ENCODE measurements at places on chromosomes 11 and 22. TPM values are rescaled to one million over a fixed set of nuclear protein-coding genes. Genes with fewer than 3 reads are reported as not detected.

DNA sequence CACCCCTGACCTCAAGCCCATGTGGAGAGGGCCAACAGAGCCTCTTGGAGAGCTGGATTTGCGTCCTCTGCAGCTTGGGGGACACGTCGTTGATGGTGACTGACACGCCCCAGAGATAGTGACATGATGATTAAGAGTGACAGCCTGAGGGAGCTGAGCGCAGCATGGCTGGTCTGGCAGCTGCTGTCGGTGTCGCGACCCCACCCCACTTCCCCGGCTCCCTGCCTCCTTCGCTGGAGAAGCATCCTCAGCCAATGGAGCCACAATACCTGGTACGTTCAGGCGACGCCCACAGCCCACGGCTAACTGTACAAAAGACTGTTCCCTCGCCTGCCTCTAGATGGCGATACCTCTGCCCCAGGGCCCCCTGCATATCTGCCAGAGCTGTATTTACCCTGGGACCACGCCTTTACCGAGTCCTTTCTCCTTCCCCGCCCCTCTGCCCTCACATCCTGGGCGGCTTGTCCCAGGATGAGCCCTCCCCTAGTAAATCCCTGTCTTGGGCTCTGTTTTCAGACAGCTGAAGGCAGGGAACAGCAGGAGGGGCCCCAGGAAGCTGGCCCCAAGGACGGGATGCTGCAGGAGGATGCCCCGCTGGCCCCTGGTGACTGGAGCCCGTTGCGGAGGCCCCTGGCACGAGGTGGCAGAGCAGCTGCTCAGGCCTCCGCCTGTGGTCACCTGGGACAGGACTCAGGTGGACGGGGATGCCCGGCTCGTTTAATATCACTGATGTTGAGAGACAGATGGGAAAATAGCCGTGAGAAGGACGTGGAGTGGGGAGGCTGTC is 90.6 kb downstream of the RPS6KA4 start:
- peak; percentile 54 for DNase-seq
- H3K4me1 ChIP-seq = peaks cover 11% of the 10 kb centered on the region
- no peak overlapping the region for H3K27ac ChIP-seq
- H3K36me3 ChIP-seq = no peaks in the 10 kb centered on the region
- peak overlapping the region; percentile 19 for H3K4me3 ChIP-seq

GRCh38 chr11:102837156-102837555 is 6.3 kb downstream of the MMP3 start:
- H3K4me3 ChIP-seq = no peak overlapping the region
- DNase-seq = no peak
- no peaks in the 10 kb centered on the region for H3K36me3 ChIP-seq
- no peaks in the 10 kb centered on the region for H3K27me3 ChIP-seq

GRCh38 chr22:24106385-24107381 is 74.6 kb upstream of the SUSD2 start:
- peaks cover 13% of the 10 kb centered on the region for H3K36me3 ChIP-seq
- no peak overlapping the region for H3K4me3 ChIP-seq
- DNase-seq = peak; percentile 12
- H3K4me1 ChIP-seq = peaks cover 15% of the 10 kb centered on the region

DNA sequence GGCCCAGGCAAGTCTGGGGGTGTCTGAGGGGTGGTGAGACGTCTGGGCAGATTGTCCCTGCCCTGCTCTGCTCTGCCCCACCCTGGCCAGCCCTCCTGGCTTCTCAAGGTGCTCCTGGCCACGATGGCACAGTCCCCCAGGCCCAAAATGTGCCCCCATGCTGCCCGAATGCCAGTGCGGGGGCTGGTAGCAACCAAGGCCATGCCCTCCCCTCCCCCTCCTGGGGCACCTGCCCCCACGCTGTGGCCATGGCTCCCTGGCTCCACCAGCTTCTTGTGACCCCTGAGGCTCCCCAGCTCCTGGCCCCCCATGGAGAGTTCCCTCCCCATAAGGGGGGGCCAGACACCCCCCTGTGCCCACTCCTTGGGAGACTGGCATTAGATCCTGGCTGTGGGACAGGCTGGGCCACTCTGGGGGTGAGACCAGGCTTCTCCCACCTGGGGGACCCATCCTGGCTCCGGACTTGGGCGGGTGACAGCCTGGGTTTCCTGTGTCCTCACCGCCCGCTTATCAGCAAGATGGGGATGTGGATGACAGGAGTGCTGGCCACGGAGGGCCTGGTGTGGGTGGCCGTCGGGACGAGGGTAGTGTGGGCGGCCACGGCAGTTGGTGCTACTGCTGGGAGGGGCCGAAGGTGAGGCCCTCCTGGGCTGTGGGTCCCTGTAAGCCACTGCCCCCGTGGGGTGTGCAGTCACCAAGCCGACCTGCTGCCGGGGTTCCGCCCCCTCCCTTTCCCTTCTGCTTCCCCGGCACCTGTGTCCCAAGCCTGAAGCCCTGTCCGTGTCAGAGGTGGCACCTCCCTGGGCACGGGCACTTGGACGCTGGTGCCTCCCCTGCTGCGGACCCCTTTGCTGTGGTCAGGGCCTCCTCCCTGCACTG is 15.9 kb upstream of the MUC6 start:
- no peaks in the 10 kb centered on the region for H3K27me3 ChIP-seq
- no peak overlapping the region for H3K27ac ChIP-seq
- no peaks in the 10 kb centered on the region for H3K36me3 ChIP-seq
- peaks cover 4% of the 10 kb centered on the region for H3K4me1 ChIP-seq

DNA sequence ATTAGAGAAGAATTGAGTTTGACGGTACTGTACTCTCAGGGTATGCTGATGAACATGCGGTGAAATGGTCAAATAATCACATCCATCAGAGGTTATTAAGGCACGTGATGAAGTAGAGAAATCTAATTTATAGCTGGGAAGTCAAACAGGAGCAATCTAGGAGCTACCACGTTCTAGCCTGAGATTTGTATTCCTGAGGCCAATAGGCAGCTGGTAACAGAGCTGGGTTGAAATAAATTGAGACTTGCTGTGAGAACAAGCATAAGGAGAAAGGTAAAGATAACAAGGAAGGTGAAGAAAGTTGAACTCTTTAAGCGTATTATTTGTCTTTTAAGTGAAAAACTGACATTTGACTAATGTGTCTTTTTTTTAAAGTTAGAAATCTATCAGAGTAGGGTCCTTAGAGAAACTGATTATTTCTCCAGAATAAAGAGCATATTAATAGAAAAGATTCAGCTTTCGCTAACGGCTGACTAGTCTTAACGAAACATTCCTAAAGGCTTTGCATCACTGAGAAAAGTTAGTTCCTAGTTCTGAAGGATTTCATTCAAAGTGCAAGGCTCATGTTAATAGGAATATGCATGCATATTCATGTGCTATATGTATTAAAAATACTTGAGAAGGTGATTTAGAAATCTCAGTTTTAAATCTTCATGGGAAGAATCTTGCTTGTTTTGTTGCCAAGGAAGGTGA is 5.2 kb upstream of the WEE1 start:
- DNase-seq = no peak
- no peak overlapping the region for H3K4me3 ChIP-seq
- peaks cover 59% of the 10 kb centered on the region for H3K4me1 ChIP-seq
- no peaks in the 10 kb centered on the region for H3K36me3 ChIP-seq
- H3K27me3 ChIP-seq = no peaks in the 10 kb centered on the region
- peak overlapping the region; percentile 99 for H3K27ac ChIP-seq

GRCh38 chr11:114564831-114565230 is 5.2 kb upstream of the NXPE1 start:
- H3K36me3 ChIP-seq = no peaks in the 10 kb centered on the region
- H3K4me3 ChIP-seq = no peak overlapping the region
- no peaks in the 10 kb centered on the region for H3K4me1 ChIP-seq
- H3K27ac ChIP-seq = no peak overlapping the region
- DNase-seq = no peak
- no peaks in the 10 kb centered on the region for H3K27me3 ChIP-seq

GRCh38 chr11:5293028-5293427 is 8.7 kb downstream of the OR51B4 start:
- H3K27ac ChIP-seq = no peak overlapping the region
- H3K4me3 ChIP-seq = no peak overlapping the region
- DNase-seq = no peak
- no peaks in the 10 kb centered on the region for H3K27me3 ChIP-seq
- no peaks in the 10 kb centered on the region for H3K4me1 ChIP-seq

DNA sequence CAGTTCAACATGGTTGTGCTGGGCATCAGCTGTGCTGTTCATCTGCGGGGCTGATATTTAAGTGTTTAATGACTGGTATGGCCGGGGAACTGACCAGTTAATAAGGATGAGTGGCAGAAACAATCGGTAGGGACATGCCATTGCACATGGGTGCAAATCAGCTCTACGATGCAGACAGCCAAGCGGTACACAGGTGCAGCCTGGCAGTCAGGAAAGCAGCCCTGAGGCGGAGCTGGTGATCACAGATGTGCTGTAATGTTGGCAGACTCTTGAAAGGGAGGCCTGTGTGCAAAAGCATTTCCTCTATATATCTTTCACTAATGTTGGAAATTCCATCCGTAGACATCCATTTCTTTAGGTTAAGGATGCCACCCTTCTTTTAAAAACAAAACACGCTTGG is 1.1 kb downstream of the MMP20 start:
- no peak for DNase-seq
- H3K27me3 ChIP-seq = no peaks in the 10 kb centered on the region
- no peak overlapping the region for H3K4me3 ChIP-seq
- H3K4me1 ChIP-seq = no peaks in the 10 kb centered on the region

DNA sequence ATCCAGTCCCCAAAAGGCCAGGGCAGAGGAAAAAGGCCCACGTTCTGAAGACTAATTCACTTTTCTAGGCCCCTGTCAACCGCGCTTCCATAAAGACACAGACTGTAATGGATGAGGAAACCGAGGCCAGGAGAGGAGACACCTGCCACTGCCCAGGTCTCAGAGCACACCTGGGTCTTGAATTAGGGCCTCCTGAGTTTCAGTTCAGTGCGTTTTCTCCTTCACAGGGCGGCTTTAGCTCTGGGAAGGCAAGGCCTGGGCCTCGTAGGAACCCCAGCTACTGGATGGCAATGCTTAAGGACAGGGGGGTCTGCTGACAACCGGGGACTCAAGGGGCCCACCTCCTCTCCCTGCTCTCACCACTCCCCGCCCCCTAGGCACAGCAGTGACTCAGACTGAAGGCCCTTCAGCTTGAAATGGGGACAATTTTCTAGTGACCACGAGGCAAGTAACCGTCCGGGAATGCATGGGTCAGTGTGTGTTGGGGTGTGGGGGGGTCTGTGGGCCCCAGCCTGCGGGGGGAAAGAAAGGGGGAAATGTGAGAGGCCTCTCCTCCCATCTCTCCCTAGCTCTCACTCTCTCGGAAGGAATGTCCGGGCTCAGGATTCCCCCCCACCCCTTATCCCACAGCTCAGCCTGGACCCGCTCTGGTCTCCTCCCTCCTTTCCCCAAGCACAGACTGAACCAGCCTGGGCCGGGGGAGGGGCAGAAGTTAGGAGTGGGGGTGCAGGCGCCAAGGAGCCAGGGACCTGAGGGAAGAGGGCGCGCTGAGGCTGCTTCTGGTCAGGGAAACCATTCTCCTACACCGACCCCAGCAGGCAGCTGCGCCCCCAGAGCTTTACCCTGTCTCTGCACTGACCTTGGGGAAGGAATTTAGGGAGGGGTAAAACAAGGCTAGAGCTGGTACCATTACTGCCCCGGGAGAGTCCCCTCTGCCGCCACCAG is 17.2 kb downstream of the CREB3L1 start:
- no peaks in the 10 kb centered on the region for H3K27me3 ChIP-seq
- peak; percentile 35 for DNase-seq
- peaks cover 45% of the 10 kb centered on the region for H3K4me1 ChIP-seq
- no peaks in the 10 kb centered on the region for H3K36me3 ChIP-seq
- no peak overlapping the region for H3K27ac ChIP-seq

- DNase-seq = no peak
- H3K4me3 ChIP-seq = no peak overlapping the region
- no peak overlapping the region for H3K27ac ChIP-seq
- no peaks in the 10 kb centered on the region for H3K27me3 ChIP-seq
- no peaks in the 10 kb centered on the region for H3K4me1 ChIP-seq
Observed at GRCh38 chr22:42884616-42885375, 27.7 kb upstream of the ARFGAP3 start.

GRCh38 chr11:57359396-57359795 is 21.2 kb downstream of the P2RX3 start:
- no peaks in the 10 kb centered on the region for H3K36me3 ChIP-seq
- H3K27ac ChIP-seq = no peak overlapping the region
- no peak for DNase-seq
- H3K27me3 ChIP-seq = no peaks in the 10 kb centered on the region
- no peak overlapping the region for H3K4me3 ChIP-seq

GRCh38 chr22:42877597-42878340 is 20.7 kb upstream of the ARFGAP3 start:
- DNase-seq = peak; percentile 83
- H3K27ac ChIP-seq = peak overlapping the region; percentile 51
- H3K4me3 ChIP-seq = no peak overlapping the region
- no peaks in the 10 kb centered on the region for H3K27me3 ChIP-seq
- H3K36me3 ChIP-seq = peaks cover 74% of the 10 kb centered on the region
- peaks cover 6% of the 10 kb centered on the region for H3K4me1 ChIP-seq

DNA sequence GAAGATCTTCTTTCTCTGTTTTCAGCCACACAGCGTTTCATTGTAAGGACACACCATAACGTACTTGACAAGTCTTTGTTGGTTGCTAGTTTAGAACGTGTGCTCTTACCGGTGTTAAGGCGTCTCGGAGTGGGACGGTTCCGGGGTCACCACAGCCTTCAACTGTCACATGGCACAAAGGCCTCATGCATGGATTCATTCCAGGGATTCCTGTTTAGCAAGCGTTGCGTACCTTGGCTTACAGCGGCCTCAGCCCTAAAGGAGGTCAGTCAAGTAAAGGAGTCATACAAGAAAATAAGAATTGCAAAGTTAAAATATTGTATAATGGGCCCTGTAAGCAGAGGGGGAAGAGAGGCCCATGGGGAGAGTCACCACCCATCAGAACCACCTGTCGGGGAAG is 2.2 kb upstream of the SCGB1A1 start:
- no peaks in the 10 kb centered on the region for H3K27me3 ChIP-seq
- peak; percentile 58 for DNase-seq
- no peaks in the 10 kb centered on the region for H3K36me3 ChIP-seq
- peaks cover 6% of the 10 kb centered on the region for H3K4me1 ChIP-seq
- no peak overlapping the region for H3K4me3 ChIP-seq
- H3K27ac ChIP-seq = no peak overlapping the region

- no peak overlapping the region for H3K4me3 ChIP-seq
- DNase-seq = no peak
- no peak overlapping the region for H3K27ac ChIP-seq
- no peaks in the 10 kb centered on the region for H3K4me1 ChIP-seq
- no peaks in the 10 kb centered on the region for H3K27me3 ChIP-seq
Observed at GRCh38 chr11:15484398-15484797, 369.7 kb downstream of the INSC start.

DNA sequence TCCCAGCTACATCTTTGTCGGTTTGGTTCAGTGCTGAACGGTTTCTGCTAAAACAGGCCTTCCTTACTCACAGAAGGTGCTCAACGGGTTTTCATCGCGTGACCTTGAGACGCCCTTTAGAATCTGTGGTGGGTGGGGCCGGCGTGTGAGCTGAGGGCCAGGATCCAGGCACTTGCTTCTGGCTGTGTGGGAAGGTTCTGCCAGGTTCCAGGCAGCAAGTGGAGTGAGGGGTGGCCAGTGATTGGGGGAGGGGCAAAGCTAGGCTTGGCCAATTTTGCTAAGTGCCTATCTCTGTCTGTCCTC is 35.2 kb downstream of the KCNJ4 start:
- no peak overlapping the region for H3K27ac ChIP-seq
- peaks cover 14% of the 10 kb centered on the region for H3K4me1 ChIP-seq
- H3K4me3 ChIP-seq = no peak overlapping the region
- H3K27me3 ChIP-seq = no peaks in the 10 kb centered on the region
- DNase-seq = peak; percentile 68

Gene UPB1
- total RNA-seq = not detected

Gene NXPE2
- not detected for total RNA-seq

Gene OR4D10
- total RNA-seq = not detected

Gene CD248
- total RNA-seq = 4.6 TPM

Gene APOA1
- total RNA-seq = 7.3 TPM

Gene PKP3
- 58.4 TPM for total RNA-seq

Gene CNTN5
- 14.0 TPM for total RNA-seq

Gene OR4A47
- total RNA-seq = not detected
